Ascending aorta (tissue), 2 donors: ENCODE measurements at places on chromosomes 1 and 21. TPM values are rescaled to one million over a fixed set of nuclear protein-coding genes. Genes with fewer than 3 reads are reported as not detected.

GRCh38 chr1:114677691-114678090 lies 7.8 kb upstream of the DENND2C start:
- DNase-seq, result no peak

DNA sequence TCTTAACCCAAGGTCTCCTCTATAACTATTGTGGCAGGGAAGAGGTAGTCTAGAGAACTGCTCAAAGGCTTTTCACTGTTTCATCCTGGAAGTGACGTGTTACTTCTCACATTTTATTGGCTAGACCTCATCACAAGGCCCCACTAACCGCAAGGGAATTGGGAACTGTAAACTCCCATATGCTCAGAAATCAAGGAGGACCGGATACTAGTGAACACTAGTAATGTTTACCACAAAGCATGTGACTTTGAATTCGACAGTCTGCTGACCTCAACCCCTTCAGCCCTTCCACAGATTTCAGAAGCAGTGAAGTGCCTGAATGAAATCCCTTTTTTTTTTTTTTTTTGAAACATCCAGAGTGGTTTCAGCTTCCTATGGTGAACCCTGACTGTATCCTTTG lies 3.4 kb upstream of the EEIG2 start:
- no peak for DNase-seq

DNA sequence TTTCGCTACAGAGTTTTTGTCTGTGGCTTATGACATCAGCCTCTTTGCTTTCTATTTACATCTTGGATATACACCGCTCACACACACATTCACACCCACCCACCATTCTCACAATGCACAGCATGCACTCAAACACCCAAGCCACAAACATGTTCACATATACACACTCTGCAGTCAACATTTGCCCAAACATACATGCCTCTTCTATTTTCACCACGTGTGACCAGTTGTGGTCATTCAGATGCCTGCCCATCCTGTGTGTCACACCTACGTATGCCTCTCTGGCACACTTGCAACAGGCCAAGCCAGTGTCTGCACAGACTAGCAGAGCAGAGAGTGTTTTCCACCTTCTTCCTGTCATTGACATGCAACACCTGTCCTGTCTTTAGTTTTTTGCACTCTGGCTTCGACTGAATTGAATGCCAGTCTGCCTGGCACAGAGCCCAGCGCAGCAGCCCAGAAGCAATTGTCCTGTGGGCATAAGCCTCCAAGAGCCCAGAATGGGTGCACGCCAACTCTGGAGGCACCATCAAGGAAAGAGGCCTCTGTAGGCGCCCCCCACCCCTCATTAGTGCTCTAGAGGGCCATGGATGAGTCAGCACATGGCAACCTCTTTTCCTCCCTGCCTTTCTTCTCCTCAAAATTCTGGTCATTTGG lies 37.7 kb upstream of the LRRN2 start:
- DNase-seq, result no peak

- DNase-seq, result no peak
These were observed 1.2 kb downstream of the NEGR1 start for GRCh38 chr1:72281144-72281543.

DNA sequence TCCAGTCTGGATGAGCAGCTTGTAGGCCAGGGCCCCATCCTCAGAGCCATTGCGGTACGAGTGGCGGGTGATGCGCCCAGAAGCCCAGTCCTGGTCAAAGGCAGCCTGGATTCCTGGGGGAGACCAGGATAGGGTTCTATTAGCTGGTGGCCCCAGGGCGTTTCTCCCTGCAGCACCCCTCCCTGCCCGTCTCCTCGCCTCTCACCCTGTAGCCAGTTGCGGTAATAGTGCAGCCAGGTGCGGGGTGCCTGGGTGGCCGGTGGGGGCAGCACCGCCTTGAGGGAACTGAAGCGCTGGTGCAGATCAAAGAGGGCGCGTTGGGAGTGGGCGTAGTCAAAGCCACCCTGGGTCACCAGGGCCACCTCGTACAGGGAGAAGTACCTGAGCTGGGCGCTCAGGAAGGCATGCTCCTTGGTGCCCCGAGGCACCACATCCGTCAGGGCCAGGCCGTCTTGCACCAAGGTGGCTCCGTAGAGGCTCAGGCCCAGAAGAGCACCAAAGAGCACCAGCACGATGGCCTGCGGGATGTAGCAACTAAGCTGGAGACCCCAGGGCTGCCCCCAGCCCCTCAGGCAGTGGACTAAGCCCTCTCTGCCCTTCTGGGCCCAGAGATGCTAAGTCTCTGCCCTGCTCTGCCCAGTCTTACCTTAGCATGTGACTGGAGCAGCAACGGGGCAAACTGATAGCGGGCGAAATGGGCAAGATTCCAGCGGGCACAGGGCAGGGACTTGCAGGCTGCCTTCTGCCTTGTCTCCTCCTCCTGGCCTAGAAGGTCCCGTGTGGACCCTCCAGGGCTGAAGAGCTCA lies 15.7 kb downstream of the PTCH2 start:
- DNase-seq, result no peak

DNA sequence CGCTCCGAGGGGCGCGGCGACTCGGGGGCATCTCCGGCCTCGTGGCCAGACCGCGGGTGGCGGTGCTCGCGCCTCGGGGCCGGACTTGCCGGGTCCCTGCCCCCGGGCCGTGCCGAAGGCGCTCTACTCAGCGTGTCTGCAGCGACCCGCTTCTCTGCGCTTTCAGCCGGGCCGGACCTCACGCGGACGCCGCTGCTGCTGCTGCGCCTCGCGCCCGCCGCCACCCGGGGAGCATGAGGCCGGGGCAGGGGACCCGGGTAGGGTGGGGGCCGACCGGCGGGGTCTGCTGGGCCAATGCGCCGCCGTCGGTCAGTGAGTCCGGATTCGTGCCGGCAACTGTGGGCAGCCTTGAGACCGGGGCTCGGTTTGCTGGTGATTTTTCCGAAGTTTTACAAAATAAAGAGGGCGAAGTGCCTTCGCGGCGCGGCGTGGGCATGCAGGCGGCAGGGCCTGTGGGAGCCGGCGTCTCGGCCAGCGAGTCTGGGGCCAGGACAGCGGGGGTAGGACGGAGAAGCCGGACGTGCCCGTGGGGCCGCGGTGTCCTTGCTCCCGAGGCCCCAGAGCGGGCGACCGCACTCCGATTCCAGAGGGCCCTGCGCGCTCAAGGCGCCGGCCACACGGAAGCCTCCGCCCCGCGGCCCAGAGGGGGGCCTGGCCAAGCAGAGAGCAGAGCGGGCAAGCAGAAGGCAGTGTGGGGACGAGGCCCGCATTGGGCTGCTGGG lies 749 bp downstream of the FAM163A start:
- no peak for DNase-seq

Gene LEMD1
- total RNA-seq, result not detected
